ENCODE measurements at places on chromosomes 3 and 15.

DNA sequence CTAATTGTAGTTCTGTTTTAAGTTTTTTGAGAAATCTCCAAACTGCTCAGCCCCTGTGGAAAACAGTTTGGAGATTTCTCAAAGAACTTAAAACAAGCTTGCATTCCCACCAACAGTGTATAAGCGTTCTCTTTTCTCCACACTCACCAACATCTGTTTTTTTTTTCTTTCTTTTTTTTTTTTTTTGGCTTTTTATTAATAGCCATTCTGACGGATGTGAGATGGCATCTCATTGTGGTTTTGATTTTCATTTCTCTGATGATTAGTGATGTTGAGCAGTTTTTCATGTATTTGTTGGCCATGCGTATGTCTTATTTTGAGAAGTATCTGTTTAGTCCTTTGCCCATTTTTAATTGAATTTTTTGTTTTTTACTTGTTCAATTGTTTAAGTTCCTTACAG lies 73.1 kb upstream of the COL8A1 start:
- no peak for DNase-seq

GRCh38 chr15:64275934-64276333 lies 80.0 kb downstream of the CSNK1G1 start:
- no peak for DNase-seq

GRCh38 chr3:99658274-99658673 lies 19.9 kb downstream of the COL8A1 start:
- DNase-seq: no peak

GRCh38 chr15:92882697-92883162 lies 17.4 kb upstream of the CHD2 start:
- DNase-seq: no peak

GRCh38 chr3:122947738-122948137 lies 79.8 kb downstream of the SEMA5B start:
- DNase-seq: no peak

GRCh38 chr3:87035339-87035738 lies 44.4 kb upstream of the VGLL3 start:
- DNase-seq: no peak

- DNase-seq: no peak
Measured at GRCh38 chr3:42963269-42963668, 15.8 kb upstream of the GASK1A start.

GRCh38 chr15:62578546-62578945 lies 413.5 kb upstream of the C2CD4B start:
- DNase-seq: no peak

GRCh38 chr15:95267481-95267880 lies 1036.1 kb downstream of the MCTP2 start:
- no peak for DNase-seq

DNA sequence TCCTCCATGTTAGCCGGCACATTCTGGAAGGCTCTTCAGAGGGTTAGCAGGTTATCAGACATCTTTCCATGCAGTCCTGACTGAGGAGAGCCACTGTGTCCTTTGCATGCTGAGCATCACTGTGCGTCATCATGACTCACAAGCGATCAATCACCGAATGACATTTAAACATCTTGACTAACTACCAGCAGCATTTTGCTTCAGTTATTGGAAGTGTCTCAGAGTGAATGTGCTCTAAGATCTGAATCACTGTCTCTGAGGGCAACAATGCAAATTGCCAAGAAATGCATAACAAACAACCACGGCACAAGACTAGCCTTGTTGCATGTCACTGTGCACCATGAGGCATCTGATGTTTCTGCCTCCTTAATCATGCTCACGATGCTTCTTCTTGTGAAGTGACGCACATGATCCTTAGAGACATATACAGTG lies 18.3 kb upstream of the ATP8B4 start:
- peak; percentile 13 for DNase-seq

DNA sequence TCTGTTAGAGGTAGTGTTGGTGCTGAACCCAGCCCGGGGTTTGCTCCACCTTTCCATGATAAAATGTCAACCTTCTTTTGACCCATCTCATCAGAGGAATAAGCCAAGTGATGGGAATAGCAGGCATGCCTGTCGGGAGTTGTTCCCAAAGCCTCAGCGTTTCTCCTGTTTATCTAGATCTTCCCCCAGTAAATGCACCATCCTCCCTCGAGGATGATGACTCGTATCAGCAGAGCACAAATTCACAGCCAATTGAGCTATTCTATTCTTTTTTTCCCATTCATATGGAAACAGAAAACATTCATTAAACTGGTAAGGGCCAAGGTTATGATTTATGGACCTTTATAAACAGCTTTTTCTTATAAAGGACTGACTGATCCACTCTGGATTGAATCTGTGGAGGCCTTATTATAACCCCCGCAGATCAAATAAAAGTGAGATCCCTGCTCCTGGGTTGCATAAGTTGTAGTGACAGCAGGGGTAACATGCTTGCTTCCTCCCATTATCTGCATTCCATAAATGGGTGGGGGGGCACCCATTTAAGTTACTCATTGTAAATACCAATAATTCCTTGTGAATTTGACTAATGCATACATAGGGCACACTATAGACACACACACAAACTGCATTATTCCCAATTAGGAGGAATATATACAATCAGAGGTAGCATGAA lies 207.3 kb downstream of the PLCL2 start:
- DNase-seq: no peak

DNA sequence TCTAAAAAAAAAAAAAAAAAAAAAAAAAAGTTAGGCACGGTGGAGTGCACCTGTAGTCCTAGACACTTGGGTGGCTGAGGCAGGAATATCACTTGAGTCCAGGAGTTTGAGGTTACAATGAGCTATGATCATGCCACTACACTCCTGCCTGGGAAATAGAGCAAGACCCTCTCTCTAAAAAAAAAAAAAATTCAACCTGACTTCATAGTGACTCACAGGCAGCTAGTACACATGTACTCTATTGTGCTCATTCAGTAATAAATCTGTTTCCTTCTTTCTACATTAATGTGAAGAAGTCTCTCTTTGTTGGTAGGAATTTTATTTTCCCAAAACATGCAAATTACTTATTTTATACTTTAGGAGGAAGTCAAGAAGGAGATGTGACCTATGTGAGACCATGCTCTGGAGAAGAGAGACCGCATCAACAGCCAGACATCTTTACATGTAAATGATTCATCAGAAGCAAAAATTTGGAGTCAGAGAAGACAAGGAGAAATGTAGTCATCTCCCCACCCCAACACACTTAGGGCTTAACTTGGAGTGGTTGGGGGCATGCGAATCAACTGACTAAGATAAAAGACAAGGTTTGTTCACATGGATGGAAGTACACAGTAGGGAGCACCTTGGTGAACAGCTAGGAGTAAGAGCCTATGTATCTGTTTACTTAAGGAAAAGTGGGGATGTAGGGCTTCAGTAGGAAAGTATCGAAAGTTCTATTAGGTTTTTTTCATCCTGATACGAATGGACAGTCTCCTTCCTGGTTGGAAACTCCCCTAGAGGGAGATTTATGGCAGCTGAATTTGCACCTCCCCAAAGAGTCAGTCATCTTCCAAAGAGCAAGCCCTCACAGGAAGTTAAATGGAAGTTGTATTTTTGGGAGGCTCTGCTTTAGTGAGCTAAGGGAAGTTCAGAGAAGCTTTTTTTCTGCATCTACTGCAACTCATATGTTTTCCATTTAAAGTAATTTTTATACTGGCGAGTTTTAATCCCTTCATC lies 23.0 kb upstream of the NMD3 start:
- no peak for DNase-seq

DNA sequence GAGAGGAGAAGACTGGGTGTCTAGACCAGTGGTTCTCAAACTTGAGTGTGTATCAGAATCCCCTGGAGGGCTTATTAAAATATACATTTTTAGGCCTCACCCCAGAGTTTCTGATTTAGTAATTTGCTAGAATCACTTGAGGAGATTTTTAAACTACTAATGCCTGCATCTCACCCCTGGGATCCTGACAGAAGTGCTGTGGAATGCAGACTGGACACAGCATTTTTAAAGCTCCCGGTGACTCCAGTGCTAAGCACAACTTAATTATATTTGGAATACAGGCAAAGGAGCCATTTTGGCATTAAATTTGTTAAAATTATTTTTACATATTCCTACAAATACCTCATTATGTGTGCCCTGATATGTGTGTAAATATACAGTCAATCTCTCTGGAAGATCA lies 26.7 kb upstream of the COL6A6 start:
- no peak for DNase-seq

- no peak for DNase-seq
Measured at GRCh38 chr3:174417573-174417972, 441.6 kb upstream of the NAALADL2 start.

GRCh38 chr3:45959201-45959600 lies 15.9 kb downstream of the CXCR6 start:
- no peak for DNase-seq

DNA sequence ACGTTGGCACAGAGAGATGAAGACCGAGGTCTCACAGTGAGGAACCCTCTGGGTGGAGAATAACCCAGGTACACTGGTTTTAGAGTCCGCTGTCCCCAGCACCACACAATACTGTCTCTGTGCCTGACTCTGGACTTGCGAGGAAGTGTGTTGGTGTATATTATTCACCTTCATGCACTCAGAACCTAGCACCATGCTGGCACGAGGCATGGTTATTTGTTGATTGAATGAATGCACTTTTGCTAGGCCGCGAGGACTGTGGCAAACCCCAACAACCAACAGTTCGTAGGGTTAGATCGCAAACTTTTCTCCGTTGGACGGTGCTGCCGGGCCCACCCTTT lies 484 bp upstream of the C3orf52 start:
- DNase-seq: no peak

DNA sequence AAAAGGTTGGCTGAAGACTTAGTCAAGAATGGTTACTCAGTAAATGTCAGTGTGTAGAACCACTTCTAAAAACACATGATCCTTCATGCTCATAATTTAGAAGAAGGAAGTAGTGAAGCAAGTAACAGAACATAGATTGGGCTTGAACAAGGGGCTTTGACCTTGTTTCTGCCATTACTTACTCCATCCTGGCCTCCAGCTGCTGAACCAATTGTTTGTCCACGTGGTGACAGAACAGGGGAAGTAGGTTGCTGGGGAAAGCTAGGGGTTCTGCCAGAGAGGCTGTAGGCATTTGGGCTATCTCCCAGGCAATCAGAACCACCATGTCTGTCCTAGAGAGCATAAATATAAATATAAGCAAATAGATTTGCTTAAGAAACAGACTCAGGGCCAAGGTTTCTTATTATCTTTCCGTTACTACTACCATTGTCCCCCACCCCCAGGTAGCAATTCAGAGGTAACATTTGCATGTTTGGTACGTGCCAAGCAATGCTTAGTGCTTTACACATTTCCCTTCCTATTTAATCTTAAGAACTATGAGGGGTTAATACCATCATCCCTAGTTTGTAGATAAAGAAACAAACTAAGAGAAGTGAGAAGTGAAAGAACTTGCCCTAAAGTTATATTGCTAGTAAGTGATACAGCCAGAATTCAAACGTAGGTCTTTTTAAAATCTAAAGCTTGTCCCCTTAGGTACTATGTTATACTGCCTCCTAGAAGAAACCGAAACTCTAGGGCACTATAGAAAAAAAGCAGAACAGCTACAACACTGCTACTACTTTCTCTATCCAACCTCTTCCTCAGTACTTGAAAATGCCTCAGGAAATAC lies 3.0 kb upstream of the SPG11 start:
- DNase-seq: no peak

- no peak for DNase-seq
Measured at GRCh38 chr3:196177967-196178366, 33.2 kb downstream of the ZDHHC19 start.

DNA sequence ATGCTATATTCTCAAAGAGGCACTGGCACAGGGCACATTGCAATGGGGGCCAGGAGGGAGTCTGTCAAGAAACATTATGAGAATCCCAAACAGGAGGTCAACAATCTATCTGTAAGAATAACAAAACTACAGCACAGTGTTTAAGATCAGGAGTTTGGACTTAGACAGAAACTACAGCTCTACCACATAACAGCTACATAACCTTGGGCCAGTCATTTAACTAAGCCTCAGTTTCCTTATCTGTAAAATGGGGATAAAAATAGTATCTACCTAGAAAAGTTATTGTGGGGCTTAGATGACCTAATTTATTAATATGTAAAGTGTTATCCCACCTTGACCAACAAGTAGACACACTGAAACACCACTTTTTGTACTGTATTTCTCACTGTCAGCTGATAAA lies 9.9 kb downstream of the B4GALT4 start:
- no peak for DNase-seq

DNA sequence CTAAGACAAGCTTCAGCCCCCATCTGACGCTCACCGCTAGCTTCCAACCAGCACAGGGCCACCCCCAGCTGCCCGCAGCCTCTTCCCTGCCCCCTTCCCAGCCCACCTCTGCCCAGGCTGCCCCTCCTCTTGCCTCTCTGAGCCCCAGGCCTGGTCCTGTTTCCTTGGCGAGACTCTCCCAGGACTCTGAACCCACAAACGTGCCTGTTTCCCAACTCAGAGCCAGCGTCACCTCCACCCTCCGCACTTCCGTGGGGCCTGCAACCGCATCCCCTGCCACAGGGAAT lies 35.0 kb downstream of the ZXDC start:
- no peak for DNase-seq

DNA sequence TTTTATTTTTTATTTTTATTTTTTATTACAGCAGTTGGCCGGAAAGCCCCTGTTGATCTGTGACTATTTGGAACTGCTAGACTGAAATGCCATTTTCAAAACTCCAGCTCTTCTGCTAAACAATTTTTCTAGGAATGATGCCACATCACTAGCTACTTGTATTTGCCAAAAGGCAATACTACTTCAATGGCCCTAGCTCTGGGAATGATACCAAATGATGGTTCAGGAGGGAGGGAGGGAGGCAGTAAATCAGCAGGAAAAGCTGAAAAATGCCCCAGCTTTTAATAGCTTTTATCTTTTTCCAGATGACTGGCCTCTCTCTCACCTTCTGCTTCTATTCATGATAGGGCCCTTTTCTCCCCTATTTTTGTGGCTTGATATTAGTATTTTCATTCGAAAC lies 2.6 kb upstream of the CHL1 start:
- DNase-seq: no peak
